ENCODE measurements at places on chromosomes 12 and 14.

- DNase-seq = no peak
Measured at GRCh38 chr12:15691388-15691787, 97.8 kb downstream of the EPS8 start.

DNA sequence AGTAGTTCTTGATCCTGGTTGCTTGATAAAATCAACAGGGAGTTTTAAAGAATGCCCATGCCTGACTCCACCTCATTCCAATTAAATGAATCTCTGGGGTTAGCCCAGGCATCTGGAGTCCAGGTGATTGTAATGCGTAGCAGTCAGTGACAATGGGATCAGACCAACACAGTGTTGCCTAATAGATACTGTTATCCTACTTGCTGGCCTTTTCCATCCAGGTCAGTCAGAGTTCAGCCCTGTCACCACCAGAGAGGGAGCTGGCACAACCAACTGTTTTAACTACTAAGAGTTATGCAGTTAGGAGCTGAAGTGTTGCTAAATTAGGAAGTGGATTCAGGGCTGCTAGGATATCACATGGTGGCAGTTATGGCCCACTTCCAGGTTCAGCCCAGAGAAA, 107.1 kb downstream of the GPR135 start:
- DNase-seq = no peak

- DNase-seq = no peak
Measured at GRCh38 chr14:73476451-73476931, 14.2 kb upstream of the RIOX1 start.

DNA sequence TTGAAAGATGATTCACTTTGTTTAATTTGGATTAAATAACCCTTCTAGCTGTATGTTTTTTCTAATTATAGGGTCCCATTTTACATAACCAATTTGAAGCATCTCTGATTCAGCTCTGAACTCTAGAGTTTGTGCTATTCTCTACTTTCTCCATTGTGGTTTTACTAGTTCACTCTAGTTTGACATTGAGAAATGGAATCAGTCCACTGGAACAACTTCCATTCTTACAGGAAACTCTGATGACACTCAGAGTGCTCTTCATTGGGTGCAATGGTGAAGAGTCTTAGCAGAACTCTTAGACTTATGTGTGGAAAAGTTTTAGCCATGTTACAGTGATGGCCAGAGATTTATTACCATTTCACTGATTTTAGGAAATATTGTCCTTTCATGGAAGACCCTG, 140.7 kb downstream of the DYRK2 start:
- DNase-seq = no peak

GRCh38 chr14:60839657-60840056, 105.1 kb downstream of the MNAT1 start:
- no peak for DNase-seq

DNA sequence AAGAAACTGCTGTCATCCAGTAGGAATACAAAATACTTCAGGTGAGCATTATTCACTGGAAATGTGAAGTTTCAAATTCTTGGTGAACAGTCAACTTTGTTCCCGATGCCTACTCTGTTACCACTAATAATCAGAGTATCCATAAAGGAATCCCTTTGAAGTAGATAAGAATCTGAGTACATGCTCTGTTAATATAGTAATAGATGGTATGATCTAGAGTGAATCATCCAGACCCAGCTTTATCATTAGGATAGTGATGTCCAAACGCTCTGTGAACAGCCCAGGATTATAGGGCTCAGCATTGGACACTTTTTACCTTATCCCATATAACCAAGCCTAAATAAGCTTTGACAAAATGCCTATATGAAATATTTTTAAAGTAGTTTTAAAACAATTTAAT, 33.3 kb downstream of the PPP2R3C start:
- no peak for DNase-seq

GRCh38 chr14:42198010-42198409, 591.3 kb downstream of the LRFN5 start:
- DNase-seq = no peak

GRCh38 chr12:41459906-41460214, 271.7 kb downstream of the PDZRN4 start:
- DNase-seq = no peak

DNA sequence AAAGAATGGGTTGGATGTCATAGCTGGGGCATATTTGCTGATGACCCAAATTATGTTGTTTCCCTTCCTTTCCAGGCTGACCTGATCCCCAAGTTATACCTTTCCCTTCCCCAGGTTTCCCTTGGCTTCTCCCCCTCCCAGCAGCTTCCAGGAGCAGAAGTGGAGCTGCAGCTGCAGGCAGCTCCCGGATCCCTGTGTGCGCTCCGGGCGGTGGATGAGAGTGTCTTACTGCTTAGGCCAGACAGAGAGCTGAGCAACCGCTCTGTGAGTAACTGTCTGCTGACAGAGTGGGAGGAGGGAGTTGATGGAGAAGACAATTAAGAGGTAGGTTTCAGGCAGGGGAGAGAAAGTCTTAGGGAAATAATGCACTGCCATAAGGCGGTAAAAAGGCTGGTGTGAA, 25.0 kb downstream of the A2ML1 start:
- DNase-seq = no peak

Data from CD4-positive, CD25-positive, alpha-beta regulatory T cell (primary cell).